Activated CD8-positive, alpha-beta memory T cell treated with anti-CD3 and anti-CD28 coated beads, Interleukin-2, amount 50 U/mL, for 4 hours (primary cell): ENCODE measurements at places on chromosomes 2 and 18.

DNA sequence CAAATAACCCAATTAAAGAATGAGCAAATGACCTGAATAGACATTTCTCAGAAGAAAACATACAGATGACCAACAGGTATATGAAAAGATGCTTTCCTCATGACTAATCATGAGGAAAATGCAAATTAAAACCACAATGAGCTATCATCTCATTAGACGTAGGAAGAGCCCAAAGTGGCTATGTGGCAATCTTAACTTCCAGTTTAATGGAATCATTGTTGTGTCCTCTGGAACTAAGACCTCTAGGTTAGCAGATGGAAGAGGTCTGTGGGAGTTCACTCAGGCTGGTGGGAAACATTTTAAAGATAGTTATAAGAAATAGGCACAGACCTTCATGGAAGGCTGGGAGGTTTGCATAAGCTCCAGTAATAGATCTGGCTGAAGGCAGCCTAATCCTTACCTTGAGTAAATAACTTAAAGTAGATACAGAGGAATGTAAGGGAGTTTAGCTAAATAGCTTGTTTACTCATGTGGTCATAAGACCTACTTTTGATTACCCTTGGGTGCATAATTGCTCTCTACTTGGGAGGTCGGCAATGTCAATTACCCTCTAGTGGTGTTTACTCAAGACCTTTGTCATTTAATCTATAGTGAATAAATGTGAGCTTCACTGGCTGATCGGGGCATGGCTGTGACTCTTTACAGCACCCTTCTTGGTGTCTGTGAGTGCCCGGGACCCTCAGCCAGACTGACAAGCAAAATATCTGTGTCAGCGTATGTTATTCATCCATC lies 119.0 kb downstream of the GULP1 start:
- DNase-seq: no peak

DNA sequence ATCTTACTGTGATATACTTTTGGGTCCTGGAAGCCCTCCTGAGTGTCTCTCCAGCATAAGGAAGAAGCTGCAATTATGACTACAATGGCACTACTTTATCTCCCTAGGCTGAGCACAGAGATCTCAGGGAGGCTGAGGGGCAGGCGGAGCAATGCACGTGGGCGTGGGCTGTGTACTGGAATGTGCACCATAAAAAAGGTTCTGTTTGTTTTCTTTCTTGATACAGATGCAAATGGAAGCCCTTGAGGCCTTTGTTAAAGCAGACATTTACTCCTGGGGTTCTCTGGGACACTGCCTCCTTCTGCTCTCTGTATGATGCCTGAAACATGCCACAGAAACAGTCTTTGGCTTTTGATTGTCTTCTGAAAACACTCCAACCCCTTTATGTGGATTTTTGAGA lies 79.1 kb upstream of the DLX2 start:
- no peak for DNase-seq

DNA sequence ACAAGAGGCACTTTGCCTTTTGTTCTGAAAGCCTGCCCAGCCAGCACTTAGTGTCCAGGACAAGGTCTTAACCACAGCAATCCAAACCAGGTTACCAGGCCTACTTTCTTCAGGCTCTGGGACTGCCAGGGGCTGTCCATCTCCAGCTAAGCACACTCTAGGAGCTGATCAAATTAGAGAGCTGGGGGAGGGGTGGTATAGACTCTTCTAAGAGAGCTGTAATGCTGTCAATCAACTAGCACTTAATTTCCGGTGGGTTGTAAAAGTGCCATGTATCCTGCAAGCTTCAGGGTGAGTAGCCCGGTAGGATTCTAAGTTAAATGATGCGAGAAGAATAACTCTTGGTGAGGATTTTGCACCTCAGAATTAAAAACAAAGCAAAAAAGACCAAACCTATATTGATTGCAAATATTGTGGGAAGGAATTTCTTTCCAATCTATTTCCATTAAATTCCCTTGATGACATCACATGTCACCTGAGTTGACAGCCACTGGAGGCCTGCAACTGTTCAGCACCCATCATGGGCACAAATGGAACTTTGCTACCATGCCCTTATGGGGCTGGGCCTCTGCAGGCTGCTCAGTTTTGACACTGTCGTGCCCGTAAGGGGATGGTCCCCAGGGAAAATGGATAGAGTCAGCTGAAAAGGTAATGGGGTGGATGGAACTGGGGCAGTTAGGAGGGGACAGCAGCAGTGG lies 8.7 kb upstream of the COX7A2L start:
- DNase-seq: no peak

- no peak for DNase-seq
Measured at GRCh38 chr2:131413148-131413747, 49.3 kb upstream of the RAB6D start.

DNA sequence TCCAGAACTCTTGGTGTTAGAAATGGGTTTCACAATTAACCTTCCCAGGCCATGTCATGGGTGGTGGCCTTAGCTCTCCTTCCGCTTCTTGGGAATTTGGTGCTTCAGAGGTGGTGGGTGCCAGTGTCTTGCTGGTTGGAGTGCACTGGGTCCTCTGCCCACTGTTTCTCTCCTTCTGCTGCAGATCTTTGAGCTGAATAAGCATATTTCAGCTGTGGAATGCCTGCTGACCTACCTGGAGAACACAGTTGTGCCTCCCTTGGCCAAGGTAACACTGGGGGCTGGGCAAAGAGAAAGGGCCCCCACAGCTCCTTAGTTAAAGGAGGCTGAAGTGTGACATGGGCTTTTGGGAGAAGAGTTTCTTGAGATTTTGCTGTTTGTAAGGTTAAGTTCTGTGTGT lies 32.0 kb upstream of the PRLH start:
- DNase-seq: no peak

GRCh38 chr2:20576598-20577115 lies 74.2 kb downstream of the HS1BP3 start:
- no peak for DNase-seq

DNA sequence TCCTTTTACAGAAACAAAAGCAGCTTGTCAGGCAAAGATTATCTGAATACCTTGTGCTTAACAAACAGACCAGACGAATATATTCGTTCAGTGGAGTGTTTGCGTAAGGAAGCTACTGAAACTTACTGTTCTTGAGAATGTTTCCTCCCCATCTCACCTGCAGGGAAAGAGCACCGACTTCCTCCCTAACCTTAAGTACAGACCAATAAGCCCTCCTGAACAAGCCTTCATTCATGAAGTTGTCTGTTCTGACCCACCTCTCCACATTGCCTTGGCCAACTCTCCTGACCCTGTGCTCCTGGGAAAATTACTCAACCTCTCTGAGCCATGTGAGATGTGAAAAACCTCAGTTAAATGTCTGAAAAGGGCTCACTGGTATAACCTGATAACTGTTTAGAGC lies 35.2 kb downstream of the STK39 start:
- no peak for DNase-seq

DNA sequence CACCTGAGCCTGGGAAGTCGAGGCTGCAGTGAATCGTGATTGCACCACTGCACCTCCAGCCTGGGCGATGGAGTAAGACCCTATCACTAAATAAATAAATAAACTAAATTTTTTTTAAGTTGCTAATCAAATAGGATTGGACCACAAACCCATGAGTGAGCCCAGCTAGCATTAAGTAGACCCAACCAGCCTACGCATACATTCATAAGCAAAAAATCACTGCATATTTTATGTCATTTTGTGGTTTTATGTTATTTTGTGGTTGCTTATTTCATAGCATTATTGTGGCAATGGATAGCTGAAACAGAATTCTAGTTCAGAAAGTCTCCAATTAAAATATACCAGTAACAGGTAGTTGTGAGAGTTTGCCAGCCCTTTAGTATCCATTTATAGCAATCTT lies 29.1 kb upstream of the ZC3H15 start:
- DNase-seq: no peak

DNA sequence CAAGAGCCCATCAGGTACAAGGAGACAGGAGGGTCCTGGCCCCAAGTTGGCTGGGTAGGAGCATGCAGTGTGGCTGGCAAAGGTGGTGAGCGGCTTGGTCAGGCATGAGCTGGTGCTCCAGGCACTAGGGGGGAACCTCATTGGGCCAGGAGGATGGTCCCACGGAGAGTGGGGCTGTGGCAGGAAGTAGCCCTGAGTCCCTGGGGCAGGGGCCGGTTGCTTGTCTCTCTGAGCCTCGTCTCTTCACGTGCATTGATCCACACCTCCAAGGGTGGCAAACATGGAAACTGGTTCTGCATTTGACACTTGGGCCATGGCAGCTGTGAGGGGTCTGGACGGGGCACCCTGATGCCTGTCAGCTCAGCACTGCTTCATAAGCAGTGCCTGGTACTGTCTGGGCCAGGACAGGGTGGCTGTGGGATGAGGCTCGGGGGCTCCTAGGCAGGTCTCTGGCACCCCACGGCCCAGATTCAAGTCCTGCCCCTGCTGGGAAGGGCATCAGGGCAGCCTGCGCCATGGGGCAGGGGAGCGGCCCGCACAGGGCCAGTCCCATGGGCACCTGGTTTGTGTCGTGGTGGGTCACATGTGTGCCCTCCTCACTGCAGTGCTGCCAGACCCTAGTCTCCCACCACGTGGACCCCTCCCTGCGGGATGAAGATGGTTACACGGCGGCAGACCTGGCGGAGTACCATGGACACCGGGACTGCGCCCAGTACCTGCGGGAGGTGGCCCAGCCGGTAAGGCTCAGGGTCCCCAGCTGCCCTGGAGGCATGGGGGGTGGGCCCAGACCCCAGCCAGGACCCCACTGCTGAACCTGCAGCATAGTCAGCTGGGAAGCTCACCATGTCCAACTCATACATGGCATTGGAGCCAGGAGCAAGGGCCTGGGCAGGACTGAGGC lies 16.4 kb downstream of the ESPNL start:
- no peak for DNase-seq

DNA sequence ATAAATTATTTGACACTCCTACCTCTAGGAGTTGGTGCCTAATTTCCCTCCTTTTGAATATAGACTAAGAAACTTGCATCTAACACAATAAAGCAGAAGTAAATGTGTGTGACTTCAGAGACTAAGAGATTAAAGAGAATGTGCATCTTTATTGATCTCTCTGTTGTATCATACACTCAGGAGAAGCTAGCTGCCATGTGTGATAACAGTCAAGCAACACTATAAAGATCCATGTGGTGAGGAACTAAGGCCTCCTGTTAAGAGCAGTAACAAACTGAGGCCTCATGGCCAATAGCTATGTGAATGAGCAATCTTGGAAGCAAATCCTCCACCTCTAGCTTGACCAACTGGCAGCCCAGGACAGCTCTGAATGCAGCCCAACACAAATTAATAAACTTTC lies 3.4 kb downstream of the FANCL start:
- no peak for DNase-seq

DNA sequence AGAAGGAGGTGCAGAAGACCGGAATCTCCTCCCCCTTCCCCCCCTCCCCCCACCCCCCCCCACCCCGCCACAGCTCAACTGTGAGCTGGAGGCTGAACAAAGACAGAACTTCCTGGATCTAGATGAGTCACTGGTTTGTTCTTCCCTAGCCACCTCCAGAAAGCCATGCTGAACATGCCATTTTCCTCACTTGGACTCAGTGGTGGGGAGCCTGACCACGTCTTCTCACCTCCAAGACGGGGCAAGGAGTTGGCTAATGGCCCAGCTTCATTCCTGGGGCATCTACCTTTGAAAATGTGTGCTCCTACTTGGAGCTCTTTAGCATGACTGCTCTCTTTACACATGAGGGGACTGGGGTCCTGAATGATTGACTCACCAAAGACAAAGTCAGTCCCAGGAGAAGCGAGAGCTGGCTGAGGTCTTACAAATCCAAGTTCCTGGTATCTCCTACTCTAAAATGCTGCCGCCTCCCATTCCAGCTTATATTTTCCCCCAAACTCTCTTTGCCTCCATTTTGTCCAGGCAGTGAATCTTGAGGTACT lies 22.6 kb upstream of the FZD5 start:
- no peak for DNase-seq

DNA sequence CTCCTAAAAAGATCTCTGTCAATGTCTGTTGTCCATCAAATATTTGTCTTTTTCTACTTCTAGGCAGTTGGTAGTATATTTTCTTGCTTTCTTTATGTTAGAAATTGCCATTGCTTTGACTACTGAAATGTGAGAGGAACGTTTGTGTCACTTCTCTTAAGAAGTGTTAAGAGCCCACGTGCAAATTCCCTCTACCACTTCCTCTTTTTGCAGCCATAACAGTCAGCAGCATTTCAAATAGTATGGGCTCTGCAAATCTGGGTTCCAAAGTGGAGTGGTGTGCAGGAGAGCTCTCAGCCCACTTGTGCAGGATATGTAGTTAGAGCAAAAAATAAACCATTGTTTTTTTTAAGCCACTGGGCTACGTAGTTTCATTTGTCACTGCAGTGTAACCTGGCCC lies 314.0 kb downstream of the MEIS1 start:
- DNase-seq: no peak

- no peak for DNase-seq
Measured at GRCh38 chr18:24930971-24931370, 421.0 kb downstream of the ZNF521 start.

DNA sequence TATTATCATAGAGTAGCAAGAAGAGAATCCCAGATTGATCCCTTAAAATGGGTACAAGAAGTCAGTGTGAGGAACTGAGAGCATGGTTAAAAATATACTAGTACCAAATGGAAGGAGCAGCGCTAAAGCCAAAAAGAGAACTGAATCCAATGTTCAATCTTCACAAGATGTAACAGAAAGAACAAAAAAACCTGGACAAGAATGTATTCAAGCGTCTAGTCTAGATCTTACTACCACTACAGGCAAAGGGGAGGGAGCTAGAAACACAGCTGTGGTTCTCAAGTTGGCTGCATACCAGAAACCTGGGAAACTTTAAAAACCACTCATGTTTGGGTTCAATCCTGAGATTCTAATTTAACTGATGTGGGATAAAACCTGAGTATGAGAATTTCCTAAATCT lies 57.5 kb downstream of the PIAS2 start:
- DNase-seq: no peak

DNA sequence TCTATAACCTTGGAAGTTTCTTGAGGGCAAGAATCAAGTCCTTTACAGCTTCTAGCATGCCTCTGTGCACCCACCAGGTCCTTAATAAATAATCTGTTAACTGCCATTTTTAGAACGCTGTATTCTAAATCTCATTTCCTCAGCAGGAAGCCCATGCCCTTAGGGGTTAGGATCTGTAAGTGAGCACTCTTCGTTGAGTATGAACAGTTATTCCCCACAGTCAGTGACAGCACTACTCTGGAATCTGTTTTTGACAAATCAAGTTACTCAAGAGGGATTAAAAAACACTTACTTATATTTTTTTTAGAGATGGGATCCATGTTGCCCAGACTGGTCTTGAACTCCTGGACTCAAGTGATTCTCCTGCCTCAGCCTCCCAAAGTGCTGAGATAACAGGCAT lies 14.6 kb downstream of the PAIP2B start:
- DNase-seq: no peak

GRCh38 chr2:68943581-68944568 lies 8.8 kb downstream of the GKN2 start:
- DNase-seq: peak; percentile 47

DNA sequence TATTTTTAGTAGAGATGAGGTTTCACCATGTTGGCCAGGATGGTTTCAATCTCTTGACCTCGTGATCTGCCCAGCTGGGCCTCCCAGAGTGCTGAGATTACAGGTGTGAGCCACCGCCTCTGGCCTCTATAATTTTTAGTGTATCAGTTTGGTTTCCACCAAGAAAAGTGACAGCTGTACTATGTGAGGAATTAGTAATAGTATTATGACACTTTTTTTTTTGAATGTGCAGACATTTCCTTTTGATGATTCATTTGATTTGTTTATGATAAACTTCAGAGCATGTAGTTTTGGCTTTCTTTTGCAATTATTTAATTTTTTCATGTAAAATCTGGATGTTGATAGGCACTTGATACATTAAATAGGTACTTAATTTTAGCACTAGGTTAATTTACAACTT lies 61.5 kb downstream of the PTPN4 start:
- no peak for DNase-seq
